Fibroblast of upper back skin (primary cell): ENCODE measurements at places on chromosomes 12 and 14.

DNA sequence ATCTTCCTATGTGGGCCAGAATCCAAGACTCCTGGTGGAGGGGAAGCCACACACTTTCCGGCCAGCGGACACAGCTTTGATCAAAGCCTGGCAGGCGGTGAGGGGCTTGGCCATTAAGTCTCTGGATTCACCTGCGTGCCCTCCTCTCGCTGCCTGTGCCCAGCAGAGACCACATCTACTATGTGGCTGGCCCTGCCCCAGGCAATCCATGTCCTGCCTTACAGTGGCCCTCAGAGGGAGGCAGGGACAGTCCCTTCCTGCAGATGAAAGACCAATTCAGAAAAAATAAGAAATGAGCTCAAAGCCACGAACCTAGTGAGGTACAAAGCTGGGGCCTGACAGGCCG is 82.7 kb upstream of the GPR68 start:
- DNase-seq: no peak

DNA sequence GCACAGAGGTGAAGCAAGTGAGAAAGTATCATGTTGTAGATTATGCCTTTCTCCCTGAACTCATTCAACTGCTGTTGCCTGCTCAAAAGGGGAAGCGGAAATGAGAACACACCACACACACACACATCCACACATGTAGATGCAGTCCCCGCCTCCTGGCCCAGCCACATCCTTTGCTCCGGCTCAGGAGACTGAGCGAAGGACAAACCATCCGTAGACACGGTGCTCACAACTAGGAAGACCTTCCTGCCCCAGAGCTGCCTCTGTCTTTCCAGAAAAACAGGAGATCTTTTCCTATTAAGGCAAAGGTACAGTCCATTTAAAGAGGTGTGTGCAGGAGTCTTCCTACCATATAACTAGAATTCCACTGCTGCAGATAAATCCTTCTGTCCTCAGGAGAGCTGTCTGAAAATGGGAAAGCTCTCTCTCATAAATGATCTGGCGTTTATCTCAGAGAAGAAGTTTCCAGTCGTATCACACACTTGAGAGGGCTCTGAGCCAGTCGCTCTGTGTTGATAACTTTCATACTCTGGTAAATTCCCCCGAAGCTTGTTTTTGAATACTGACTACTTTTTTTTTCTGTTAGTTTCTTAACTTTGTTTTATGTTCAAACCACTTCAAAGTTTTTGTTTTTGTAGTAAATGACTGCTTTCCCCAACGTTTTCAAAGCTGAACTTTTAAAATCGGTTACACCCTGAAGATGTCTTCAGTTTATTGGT is at the start of gene TESPA1:
TSS of gene TESPA1 (minus strand) at position 105 of the 719 bp plus-strand sequence. CDS start 10,200 bp downstream, outside the sequence.
- no peak for DNase-seq

GRCh38 chr14:78983126-78983525 is 813.0 kb downstream of the NRXN3 start:
- DNase-seq: peak; percentile 86

- no peak for DNase-seq
These were observed 6.9 kb downstream of the FBXO34 start for GRCh38 chr14:55277972-55278740.

- DNase-seq: no peak
These were observed 818 bp upstream of the HHIPL1 start for GRCh38 chr14:99644035-99644587.

- no peak for DNase-seq
These were observed 352 bp downstream of the PLXNC1 start for GRCh38 chr12:94148739-94149118.

DNA sequence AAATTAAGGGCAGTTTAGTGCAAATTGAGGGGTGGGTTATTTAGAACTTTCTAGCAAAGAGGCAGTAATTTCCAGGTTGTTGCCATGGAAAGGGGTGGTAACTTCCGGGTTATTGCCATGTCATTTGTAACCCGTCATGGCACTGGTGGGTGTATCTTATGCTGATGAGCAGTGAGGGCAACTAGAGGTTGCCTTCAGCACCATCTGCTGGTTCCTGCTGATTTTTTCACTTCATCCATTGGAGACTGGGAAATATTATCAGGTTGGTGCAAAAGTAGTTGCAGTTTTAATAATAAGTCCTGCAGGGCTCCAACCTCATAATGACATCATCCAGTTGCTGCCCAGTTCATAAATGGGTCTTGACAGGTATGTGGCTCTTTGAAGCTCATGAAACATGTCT is 24.4 kb upstream of the SERPINA4 start:
- no peak for DNase-seq

- DNase-seq: peak; percentile 92
These were observed 113.4 kb downstream of the CRADD start for GRCh38 chr12:93790472-93791152.

GRCh38 chr12:11540615-11541310 is 108.7 kb upstream of the ETV6 start:
- no peak for DNase-seq

GRCh38 chr14:52877628-52878027 is 73.2 kb downstream of the FERMT2 start:
- DNase-seq: peak; percentile 76

GRCh38 chr14:95523815-95524448 is 7.5 kb upstream of the SYNE3 start:
- DNase-seq: peak; percentile 98

- DNase-seq: no peak
These were observed 140.7 kb downstream of the DYRK2 start for GRCh38 chr12:67789266-67789665.

DNA sequence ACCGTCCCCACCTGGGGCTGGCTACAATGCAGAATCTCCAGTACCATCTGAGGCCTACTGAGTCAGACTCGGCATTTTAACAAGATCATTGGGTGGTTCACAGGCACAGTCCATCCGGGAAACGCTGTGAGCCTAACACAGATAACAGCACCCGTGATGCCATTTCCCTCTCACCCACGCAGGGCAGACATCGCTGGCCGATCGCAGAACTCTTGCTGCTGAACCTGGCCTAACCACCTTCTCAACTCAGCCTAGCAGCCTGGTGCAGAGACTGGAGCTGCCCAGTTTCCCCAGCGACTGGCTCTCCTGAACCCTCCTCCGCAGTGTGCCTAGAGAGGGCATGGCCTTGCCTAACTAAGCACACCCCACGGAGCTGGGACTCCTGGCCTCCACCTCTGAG is 83.3 kb downstream of the NCOR2 start:
- no peak for DNase-seq

GRCh38 chr12:452667-453210 is 7.0 kb upstream of the B4GALNT3 start:
- no peak for DNase-seq

GRCh38 chr12:93404961-93405849 is 27.5 kb downstream of the NUDT4 start:
- DNase-seq: no peak

DNA sequence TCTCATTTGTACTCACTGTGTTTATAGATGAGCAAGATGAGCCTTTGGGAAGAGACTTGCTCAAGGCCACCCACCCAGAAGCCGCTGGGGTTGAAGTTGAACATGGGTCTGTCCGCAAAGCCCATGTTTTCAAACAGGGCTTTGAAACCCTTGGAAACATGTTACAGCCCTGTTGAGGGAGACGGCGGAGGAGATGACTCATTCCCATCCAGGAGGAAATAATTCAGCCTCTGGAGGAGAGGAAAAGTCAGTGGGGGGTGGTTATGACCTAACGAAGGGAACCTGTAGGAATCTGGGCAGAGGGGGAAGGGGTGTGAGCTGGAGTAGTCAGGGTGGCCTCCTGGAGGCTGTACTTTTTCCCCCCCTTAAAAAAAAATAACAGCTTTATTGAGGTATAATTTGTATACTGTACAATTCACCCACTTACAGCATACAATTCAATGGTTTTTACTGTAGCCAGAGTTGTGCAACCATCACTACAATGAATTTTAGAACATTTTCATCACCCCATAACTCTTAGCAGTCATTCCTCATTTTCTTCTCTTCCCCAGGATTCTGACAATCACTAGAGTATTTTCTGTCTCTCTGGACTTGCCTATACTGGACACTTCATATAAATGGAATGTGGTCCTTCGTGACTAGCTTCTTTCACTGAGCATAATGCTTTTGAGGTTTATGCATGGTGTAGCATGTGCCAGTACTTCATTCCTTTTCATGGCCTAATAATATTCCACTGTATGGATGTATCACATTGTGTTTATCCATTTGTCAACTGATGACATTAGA is 1.9 kb upstream of the RIN3 start:
- DNase-seq: peak; percentile 99

DNA sequence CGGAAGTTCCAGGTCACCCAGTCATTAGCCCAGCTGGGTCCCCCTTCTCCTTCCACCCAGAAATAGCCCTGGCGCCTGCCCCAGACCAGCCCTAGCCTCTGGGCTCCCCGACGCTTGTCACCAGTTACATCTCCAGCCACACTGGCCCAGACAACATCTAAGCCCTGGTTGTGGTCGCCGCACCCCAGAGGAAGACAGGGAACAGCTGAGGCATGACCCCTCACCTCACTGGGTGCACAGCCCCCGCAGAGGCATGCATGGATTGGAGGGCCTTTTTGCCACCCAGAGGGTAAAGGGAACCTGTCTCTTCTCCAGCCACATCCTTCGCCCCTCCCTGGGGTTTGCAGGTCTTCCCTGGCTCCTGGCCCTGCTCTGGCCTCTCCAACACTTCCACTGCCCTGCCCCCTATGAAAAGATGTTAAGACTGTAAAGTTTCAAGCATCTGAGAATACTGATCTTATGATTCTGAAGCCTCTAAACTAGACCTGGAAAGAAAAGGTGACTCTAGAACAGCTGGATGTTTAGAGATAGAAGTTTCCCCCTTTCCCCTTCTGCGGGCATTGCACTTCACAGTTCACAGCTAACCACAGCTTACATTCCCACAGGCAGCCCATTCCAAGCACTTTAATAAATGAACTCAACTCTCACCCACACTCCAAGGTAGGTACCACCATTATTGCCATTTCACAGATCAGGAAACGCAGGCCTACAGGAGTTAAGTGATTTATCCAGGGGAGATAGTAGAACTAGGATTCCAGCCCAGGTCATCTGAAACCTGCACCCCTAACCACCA is 14.7 kb downstream of the TMEM119 start:
- DNase-seq: no peak

DNA sequence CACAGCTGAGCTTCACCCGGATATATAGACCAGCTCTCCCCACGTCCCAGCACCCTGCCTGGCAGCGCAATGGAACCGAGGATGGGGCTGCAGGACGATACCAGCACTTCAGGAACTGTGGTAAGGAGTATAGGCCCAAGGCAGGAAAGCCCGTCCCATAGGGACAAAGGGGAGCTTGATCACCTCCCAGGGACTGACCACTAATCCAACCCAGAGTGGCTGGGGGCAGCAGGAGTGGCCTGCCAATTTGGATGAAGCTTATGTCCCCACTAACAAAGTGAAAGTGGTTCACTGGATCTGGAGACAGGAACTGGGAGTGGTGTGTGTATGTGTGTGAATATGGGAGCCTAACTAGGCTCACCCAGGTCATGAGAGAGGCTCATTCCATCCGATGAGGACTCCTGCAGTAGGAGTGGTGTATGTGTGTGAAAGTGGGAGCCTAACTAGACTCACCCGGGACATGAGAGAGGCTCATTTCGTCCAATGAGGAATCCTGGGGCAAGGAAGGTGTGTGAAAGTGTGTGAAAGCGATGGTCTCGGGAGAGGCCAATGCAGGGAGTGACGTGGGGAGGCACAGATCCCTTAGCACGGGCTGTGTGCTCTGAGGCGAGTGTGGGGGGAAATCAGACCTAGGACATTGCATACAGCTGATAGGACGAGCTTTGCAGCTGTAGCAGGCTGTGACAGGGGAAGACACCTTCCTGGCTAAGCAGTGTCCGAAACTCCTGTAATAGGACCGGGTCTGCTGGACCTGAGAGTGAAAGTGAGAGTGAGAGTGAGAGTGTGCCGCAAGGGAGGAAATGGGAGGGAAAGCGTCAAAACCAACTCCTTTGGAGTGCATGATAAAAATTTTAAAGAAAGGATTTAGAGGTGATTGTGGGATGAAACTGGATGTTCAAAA is 25.7 kb downstream of the KLRK1 start:
- DNase-seq: peak; percentile 43

GRCh38 chr14:74941676-74942097 is 13.7 kb downstream of the PGF start:
- peak; percentile 44 for DNase-seq
